ENCODE measurements at places on chromosomes 5 and 9.

- no peak for DNase-seq
These were observed 58.7 kb downstream of the CCDC192 start for GRCh38 chr5:127761869-127762268.

DNA sequence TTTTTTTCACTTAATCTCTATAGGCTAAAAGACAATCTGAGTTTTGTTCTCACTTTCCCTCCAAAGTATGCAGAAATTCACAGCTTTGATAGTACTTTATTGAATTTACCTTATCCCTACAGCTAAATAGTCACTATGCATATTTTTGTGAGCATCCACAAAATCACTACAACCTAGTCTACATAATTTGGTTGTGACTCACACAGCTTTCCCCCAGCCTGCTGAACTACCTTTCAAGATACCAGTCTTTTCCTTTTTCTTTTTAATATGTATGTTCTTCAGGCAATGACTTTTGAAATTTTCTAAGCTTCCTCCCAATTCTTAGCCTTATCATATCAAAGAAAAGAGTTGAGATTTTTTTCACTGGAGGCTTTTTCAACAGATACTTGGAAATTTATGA is 347.3 kb upstream of the CDH6 start:
- no peak for DNase-seq

- no peak for DNase-seq
These were observed 172.7 kb downstream of the GADD45G start for GRCh38 chr9:89777544-89777943.

- DNase-seq: no peak
These were observed 37.2 kb downstream of the EGR1 start for GRCh38 chr5:138502521-138502920.

DNA sequence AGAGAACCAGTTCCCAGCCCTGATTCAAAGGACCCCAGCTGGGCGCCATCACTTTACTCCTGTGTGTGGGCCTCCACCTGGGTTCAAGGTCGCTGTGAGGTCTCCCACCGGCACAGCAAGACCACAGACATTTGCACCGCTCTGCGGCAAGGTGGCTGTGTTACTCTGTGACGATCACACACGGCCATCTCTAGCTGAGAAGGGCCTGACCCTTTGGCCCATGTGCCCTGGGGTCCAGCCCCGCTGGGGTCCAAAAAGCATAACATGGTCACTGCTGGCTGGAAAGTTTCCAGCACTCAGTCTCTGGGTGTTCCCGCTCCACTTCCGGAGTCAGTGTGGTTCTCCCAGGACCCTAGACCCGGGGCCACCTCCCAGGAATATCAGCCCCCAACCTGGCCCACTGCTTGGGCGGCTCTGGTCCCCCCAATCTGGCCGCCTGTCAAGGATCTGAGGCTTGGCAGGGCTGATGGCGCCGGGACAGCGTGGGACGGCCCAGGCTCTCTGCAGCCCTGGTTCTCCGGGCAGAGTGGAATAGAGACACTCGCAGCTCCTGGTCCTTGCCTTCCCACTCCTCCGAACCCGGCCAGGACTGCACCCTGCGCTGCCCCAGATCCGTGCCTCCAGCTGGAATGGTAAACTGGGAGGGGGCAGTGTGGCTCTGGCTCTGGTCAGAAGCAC is 3.9 kb upstream of the LMX1B start:
- DNase-seq: no peak

- DNase-seq: no peak
These were observed 113.9 kb downstream of the DCP2 start for GRCh38 chr5:113090336-113091106.

GRCh38 chr9:133605446-133605845 is 3.7 kb downstream of the FAM163B start:
- DNase-seq: no peak

Data from GM12891 (cell line).